ENCODE measurements at places on chromosomes 2 and 18. TPM values are rescaled to one million over a fixed set of nuclear protein-coding genes. Genes with fewer than 3 reads are reported as not detected.
A peak's percentile ranks its signal among the peaks of the same experiment; 100 is the strongest.

- H3K4me3 ChIP-seq = no peak overlapping the region
- peaks cover 1% of the 10 kb centered on the region for H3K27me3 ChIP-seq
- no peaks in the 10 kb centered on the region for H3K4me1 ChIP-seq
- DNase-seq = no peak
These were observed 259.1 kb downstream of the LTBP1 start for GRCh38 chr2:33205693-33206434.

Gene FIGN
- total RNA-seq = not detected

Gene FKBP7
- total RNA-seq = 4.9 TPM

Gene LRRTM4
- total RNA-seq = not detected

GRCh38 chr18:41266616-41267015, 688.4 kb upstream of the PIK3C3 start:
- H3K4me1 ChIP-seq = no peaks in the 10 kb centered on the region
- no peaks in the 10 kb centered on the region for H3K36me3 ChIP-seq
- H3K4me3 ChIP-seq = no peak overlapping the region
- no peak overlapping the region for H3K27ac ChIP-seq

- H3K27ac ChIP-seq = no peak overlapping the region
- no peaks in the 10 kb centered on the region for H3K36me3 ChIP-seq
- H3K4me3 ChIP-seq = no peak overlapping the region
- DNase-seq = no peak
These were observed 66.0 kb upstream of the DSEL start for GRCh38 chr18:67582488-67582887.

- H3K4me3 ChIP-seq = no peak overlapping the region
- H3K36me3 ChIP-seq = no peaks in the 10 kb centered on the region
- DNase-seq = no peak
These were observed 120.9 kb downstream of the MMADHC start for GRCh38 chr2:149466635-149467034.

Gene MALL
- total RNA-seq = 1.2 TPM

- DNase-seq = no peak
- H3K36me3 ChIP-seq = no peaks in the 10 kb centered on the region
- no peaks in the 10 kb centered on the region for H3K27me3 ChIP-seq
These were observed 53.0 kb downstream of the PIEZO2 start for GRCh38 chr18:11096411-11096810.

DNA sequence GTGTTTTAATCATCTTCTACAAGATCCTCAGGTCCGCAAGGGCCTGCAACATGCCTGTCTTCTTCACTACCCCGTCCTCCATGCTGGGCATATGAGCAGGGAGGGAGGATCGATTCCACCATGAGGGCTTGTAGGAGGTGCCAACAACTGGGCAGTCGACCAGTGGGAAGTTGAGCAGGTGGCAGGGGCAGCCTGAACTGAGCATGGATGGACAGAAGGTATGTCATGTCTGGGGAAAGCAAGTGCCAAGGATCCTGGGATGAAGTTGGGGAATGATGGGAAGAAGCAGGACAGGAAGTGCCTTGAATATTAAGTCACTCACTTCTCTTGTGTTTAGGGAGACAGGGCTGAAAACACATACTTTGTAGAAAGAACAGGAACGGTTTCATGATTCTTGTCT, 44.7 kb downstream of the CTIF start:
- DNase-seq = no peak
- H3K27ac ChIP-seq = no peak overlapping the region
- no peaks in the 10 kb centered on the region for H3K4me1 ChIP-seq
- H3K36me3 ChIP-seq = no peaks in the 10 kb centered on the region
- no peak overlapping the region for H3K4me3 ChIP-seq

- H3K4me3 ChIP-seq = peak overlapping the region; percentile 19
- peak overlapping the region; percentile 18 for H3K27ac ChIP-seq
- H3K27me3 ChIP-seq = peaks cover 17% of the 10 kb centered on the region
- H3K4me1 ChIP-seq = peaks cover 12% of the 10 kb centered on the region
These were observed 416.0 kb upstream of the HS6ST1 start for GRCh38 chr2:128734521-128735295.

Gene TBC1D8
- total RNA-seq = 1.4 TPM

GRCh38 chr18:26792661-26793060, 72.8 kb downstream of the AQP4 start:
- H3K27me3 ChIP-seq = no peaks in the 10 kb centered on the region

DNA sequence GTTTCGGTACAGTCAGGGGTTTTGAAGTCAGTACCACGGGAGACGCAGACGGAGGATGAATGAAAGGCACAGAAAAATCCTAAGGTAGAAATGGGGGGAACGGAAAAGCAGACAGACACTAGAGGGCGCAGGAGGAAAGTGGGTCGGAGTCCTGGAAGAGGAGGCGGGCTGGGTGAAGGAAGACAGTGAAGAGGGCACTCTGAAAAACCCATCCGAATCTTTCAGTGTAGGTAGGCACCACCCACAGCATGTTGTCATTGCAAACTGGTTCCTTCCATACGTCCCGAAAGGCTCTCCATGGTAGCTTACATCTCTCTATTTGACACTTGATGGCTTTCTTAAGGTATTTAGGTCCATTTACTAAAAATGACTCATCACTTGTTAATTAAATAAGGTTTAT, 18.5 kb upstream of the ZNF236 start:
- H3K27me3 ChIP-seq = peaks cover 14% of the 10 kb centered on the region
- H3K4me1 ChIP-seq = peaks cover 7% of the 10 kb centered on the region
- peak overlapping the region; percentile 20 for H3K4me3 ChIP-seq
- peak; percentile 91 for DNase-seq
- peak overlapping the region; percentile 27 for H3K27ac ChIP-seq
- H3K36me3 ChIP-seq = peaks cover 1% of the 10 kb centered on the region

DNA sequence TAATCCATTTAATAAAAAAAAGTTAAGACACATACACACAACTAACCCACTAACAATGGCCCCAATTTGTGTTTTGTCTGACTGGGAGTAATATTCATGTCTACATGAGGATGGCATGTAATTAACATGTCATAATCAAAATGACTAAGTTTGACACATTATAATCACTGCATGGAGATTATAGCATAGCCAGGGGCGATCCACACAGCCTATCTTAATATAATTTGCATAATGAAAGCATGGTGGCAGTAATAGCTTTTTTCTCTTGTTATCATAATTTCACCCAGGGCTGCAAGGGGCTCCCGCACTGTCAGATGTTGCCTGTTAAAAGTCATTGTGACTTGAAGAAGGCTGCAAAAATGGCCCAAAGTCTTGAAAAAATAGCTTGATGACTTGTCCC, 243.7 kb downstream of the SMAD2 start:
- no peaks in the 10 kb centered on the region for H3K36me3 ChIP-seq
- H3K27ac ChIP-seq = no peak overlapping the region
- no peak for DNase-seq
- H3K27me3 ChIP-seq = peaks cover 3% of the 10 kb centered on the region
- no peaks in the 10 kb centered on the region for H3K4me1 ChIP-seq

- H3K4me1 ChIP-seq = no peaks in the 10 kb centered on the region
- no peak for DNase-seq
- no peaks in the 10 kb centered on the region for H3K27me3 ChIP-seq
These were observed 69.5 kb downstream of the C1D start for GRCh38 chr2:67993329-67993728.

Gene SPP2
- total RNA-seq = not detected

DNA sequence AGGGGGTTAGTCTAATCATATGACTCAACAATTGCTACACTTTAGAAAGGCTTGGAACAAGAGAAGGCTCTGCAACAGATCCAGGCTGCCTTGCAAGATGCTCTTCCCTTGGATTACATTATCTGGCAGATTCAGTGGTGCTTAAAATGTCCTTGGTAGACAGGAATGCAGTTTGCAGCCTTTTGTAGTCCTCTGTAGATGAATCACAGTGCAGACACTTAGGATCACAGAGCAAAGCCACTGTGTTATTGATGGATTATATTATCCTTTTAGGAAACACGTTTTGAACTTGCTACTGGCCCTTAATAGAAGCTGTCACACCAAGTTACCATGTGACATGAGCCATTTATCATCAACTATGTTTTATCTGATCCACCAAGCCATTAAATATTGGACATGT, 152.2 kb downstream of the CBLN2 start:
- H3K27me3 ChIP-seq = no peaks in the 10 kb centered on the region
- H3K36me3 ChIP-seq = no peaks in the 10 kb centered on the region
- no peak for DNase-seq
- no peak overlapping the region for H3K27ac ChIP-seq

Gene SOWAHC
- 0.26 TPM for total RNA-seq

DNA sequence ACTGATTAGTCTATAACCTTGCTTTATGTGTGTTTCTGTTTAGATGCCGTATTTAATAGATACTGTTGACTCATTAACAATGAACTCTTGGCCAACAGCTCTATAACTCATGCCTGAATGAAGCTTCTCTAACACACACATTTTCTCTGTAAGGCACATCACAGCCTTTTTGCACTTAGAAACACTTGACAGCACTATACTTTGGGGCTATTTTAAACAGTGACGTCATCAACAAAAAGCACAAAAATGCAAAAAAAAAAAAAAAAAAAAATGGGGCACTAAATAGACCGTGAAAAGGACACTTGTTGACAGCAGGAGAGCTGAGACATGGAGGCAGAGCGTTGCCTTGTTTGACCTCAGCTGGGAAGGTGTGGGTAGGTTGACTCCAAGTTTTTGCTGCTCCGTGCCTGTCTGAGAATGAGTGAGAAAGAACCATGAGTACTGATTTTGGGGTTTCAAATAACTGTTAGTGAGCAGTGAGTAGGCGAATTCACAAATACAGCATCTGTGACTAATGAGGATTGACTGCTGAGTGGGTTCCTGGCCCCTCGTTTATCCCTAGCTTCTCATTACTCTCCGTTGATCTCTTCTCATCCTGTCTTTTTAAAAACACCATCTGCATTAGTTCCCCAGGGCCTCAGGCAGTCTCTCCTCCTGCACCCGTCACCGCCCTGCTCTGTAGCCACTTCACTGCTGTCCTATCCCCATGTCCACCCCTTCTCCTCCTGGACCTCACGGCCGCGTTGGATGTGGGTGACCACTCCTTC, 24.4 kb downstream of the SPP2 start:
- H3K4me3 ChIP-seq = no peak overlapping the region
- H3K4me1 ChIP-seq = peaks cover 2% of the 10 kb centered on the region
- DNase-seq = no peak
- H3K27ac ChIP-seq = no peak overlapping the region

DNA sequence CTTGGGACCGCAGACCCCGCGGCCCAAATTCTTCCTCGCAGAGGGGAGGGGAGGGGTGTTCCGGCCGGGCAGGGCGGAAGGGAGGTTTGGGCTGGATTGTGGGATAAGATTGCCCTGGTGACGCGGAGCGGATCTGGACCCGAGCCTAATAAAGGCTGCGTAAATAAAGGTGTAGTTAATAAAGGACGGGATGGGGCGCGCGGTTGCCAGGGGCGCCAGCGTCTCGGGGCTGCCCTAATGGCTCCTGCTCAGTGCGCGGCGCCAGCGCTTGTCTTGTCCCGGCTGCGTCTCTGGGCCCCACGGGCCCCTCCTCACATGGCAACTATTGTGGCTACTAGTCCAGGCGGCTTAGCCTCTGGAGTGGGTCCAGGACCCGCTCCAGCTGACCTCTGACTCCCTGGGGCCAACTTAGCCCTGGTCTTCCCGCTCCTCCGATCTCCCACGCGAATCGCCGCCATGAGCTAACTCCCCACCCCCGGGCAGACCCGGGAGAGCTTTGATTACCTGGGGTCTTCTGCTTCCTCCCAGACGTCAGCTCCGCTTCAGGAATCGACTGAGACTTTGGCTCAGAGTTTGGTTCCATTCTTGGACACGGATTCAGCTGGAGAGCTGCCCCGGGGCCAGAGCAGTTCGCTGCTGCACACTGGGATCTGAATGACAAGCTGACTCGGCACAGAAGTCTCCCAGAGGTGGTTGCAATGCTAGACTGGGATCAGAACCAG, 36.5 kb downstream of the SLC25A52 start:
- H3K27me3 ChIP-seq = peaks cover 30% of the 10 kb centered on the region
- DNase-seq = peak; percentile 53
- H3K4me1 ChIP-seq = peaks cover 9% of the 10 kb centered on the region
- H3K4me3 ChIP-seq = peak overlapping the region; percentile 77
- no peaks in the 10 kb centered on the region for H3K36me3 ChIP-seq

- peaks cover 5% of the 10 kb centered on the region for H3K36me3 ChIP-seq
- no peak for DNase-seq
- no peak overlapping the region for H3K4me3 ChIP-seq
- H3K27ac ChIP-seq = no peak overlapping the region
- no peaks in the 10 kb centered on the region for H3K27me3 ChIP-seq
These were observed 27.1 kb downstream of the SRBD1 start for GRCh38 chr2:45583977-45584376.

DNA sequence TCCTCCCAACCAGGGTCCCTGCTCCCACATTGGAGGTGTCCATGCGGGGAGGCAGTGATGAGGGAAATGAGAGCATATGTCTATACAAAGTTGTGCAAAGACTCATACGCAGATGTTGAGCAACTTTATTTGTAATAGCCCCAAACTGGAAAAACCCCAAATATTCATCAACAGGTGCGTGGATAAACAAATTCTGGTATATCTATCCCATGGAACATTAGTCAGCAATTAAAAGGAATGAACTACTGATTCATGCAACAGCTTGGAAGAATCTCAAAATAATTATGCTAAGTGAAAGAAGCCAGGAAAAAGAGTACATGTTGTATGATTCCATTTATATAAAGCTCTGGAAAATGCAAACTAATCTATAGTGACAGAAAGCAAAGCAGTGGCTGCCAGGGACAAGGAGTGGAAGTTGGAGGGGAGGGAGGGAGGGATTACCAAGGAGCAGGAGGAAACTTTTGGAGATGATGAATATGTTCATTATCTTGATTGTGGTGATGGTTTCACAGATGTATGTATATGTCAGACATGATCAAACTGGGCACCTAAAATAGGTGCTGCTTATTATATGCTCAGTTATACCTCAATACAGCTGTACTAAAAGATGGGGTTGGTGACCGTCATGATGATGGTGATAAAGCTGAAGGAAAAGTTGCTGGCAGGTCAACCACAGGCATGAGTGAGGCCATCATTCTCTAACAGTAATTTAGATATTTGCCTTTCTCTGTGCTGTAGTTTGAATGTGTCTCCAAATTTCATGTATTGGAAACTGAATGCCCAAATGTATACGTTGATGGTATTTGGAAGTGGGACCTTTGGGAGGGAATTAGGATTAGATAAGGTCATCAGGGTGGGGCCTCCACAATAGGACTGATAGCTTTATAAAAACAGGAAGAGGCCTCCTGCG, 270.9 kb downstream of the CYP26B1 start:
- no peaks in the 10 kb centered on the region for H3K27me3 ChIP-seq
- DNase-seq = no peak
- H3K4me1 ChIP-seq = no peaks in the 10 kb centered on the region
- H3K4me3 ChIP-seq = no peak overlapping the region
- H3K27ac ChIP-seq = no peak overlapping the region
- no peaks in the 10 kb centered on the region for H3K36me3 ChIP-seq

Gene ST6GAL2
- total RNA-seq = not detected

Gene DSG1
- not detected for total RNA-seq

Gene PLGLB2
- total RNA-seq = 1.8 TPM

DNA sequence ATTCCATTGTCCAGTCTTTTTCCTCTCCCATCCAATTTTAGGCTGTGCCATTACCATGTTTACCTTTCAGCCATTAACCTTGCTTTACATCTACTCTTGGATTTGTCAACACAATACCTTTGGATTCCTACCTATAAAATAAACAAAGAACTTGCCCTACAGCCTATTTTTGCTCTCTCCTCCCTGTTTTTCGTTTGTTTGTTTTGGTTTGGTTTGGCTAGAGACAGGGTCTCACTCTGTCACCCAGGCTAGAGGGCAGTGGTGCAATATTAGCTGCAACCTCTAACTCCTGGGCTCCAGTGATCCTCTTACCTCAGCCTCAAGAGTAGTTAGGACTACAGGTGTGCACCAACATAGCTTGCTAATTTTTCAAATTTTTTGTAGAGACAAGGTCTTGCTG, 76.1 kb downstream of the SP100 start:
- H3K27ac ChIP-seq = peak overlapping the region; percentile 26
- H3K4me3 ChIP-seq = no peak overlapping the region
- DNase-seq = no peak
- no peaks in the 10 kb centered on the region for H3K27me3 ChIP-seq
- peaks cover 38% of the 10 kb centered on the region for H3K4me1 ChIP-seq
